ENCODE measurements at places on chromosomes 13 and 19. TPM values are rescaled to one million over a fixed set of nuclear protein-coding genes. Genes with fewer than 3 reads are reported as not detected.
A peak's percentile ranks its signal among the peaks of the same experiment; 100 is the strongest.

TNNT1 gene
- 25.1 TPM for total RNA-seq

TMEM150B gene
- total RNA-seq = not detected

GRCh38 chr13:33875618-33876401 is 57.9 kb downstream of the RFC3 start:
- DNase-seq = no peak

- DNase-seq = no peak
Observed at GRCh38 chr13:74032325-74032724, 101.9 kb downstream of the KLF12 start.

DNA sequence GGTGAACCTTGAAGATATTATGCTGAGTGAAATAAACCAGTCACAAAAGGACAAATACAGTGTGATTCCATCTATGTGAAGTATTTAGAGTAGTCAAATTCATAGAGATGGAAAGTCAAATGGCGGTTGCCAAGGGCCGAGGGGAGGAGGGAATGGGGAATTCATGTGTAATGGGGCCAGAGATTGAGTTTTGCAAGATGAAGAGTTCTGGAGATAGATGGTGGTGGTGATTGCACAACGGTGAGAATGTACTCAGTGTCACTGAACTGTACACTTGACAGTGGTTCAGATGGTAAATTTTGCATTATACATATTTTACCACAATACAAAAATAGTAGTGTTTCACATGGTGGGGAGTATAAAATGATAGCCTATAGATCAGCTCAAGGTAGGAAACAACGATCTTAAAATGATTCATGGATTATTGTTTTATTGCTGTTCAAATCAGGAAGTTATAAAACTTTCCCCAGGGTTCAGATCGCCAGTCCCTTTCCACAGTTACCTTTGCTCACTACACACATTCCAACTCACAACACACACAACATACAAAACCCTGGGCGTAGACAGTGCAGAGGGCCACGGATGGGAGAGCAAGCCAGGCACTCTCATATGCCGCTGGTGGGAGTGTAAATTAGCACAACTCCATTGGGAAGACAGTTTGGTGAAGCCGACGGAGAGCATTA is 219.9 kb downstream of the ZIC5 start:
- no peak for DNase-seq

- DNase-seq = peak; percentile 31
Observed at GRCh38 chr13:76885203-76886004, 801 bp downstream of the KCTD12 start.

DNA sequence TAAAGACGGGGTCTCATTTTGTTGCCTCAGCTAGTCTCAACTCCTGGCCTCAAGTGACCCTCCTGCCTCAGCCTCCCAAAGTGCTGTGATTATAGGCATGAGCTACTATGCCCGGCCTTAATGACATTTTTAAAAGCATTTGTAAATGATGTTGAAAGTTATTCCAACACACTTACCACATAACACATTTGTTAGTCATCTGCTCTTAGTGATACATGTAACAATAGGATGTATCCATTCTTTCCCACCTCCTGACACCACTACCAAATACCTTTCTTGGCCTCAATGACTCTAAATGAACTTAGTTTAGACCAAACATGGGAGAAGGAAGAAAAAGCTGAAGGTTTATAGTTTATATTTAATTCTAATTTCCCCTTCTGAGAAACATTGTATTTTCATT is 59.8 kb upstream of the MEDAG start:
- no peak for DNase-seq

DNA sequence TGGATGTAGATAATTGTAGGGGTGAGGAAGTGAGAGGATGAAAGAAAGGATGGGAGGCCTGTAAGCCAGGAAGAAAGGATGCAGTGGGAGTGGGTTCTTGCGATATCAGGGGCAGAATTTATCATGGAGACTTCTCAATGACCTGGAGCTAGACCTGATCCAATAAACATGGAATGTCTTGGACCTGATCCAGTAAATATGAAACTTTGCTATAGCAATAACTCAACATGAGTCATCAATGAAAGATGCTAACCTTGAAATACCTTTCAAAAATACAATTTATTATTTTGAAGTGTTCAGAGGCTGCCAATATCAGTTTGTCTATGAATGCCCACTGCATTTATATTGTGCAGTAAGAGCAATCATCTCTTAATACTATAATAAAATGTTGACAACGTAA is 279.5 kb downstream of the POU4F1 start:
- no peak for DNase-seq

DNA sequence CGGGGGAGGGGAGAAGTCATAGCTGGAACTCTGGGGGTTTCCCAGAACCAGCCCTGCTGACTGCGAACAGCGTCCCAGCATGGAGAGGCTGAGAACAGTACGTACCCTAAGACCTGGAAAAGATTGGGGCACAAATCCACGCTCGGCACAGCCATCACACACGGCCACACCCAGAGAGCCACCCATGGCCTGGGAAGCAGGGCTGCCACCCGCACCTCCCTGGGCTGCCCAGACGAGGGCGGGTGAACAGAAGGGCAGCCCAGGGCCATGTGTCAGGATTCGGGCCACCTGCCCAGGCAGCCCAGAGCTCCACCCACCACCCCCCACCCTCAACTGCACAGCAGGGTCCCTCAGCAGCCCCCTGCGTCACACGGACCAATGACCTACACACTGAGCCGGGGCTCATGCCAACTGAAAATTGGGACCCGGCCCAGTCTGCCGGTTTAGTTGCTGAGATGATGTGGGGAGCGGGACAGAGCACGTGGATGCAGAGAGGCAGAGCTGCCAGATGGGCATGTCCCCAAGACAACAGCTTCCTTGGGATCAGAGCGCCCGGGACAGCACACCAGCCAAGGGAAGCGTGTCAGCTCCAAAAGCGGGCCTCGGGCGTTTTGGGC is 8.5 kb downstream of the UBXN6 start:
- DNase-seq = no peak

GRCh38 chr19:41769608-41770007 is 14.3 kb downstream of the CEACAM6 start:
- no peak for DNase-seq

- peak; percentile 50 for DNase-seq
Observed at GRCh38 chr19:35495107-35496064, 5.1 kb upstream of the KRTDAP start.

EFNA2 gene
- total RNA-seq = not detected

LILRB1 gene
- total RNA-seq = not detected

SLC46A3 gene
- total RNA-seq = 5.0 TPM

DNA sequence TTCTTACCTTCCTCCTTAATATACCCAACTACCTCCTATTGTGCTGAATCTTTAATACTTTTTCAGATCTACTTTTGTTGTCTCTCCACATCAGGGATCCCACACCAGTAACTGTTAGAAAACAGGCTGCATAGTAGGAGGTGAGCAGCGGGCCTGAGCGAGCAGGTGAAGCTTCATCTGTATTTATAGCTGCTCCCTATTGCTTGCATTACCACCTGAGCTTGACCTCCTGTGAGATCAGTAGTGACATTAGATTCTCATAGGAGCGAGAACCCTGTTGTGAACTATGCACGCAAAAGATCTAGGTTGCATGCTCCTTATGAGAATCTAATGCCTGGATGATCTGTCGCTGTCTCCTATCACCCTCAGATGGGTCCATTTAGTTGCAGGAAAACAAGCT is 279.8 kb downstream of the DIAPH3 start:
- no peak for DNase-seq

DNA sequence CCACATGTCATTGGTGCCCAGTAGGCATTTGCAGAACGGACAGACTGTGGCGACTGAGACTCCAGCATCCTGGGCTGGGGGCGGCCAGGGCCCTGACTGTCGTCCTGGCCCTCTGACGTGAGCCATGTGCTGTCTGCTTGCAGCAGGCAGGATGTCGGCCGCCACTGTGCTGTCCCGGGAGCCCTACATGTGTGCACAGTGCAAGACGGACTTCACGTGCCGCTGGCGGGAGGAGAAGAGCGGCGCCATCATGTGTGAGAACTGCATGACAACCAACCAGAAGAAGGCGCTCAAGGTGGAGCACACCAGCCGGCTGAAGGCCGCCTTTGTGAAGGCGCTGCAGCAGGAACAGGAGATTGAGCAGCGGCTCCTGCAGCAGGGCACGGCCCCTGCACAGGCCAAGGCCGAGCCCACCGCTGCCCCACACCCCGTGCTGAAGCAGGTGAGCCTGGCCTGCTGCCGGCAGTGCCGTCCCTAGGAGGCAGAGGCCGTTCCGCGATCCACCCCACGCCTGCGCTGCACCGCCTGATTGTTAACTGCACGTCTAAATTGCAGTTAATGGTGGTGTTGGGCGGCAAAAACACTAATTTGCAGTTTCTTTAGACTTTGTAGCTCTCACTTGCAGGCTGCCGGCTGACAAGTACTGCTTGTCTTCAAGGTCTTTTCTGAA is 14.2 kb downstream of the TSSK6 start:
- no peak for DNase-seq

CD70 gene
- total RNA-seq = 144 TPM

DNA sequence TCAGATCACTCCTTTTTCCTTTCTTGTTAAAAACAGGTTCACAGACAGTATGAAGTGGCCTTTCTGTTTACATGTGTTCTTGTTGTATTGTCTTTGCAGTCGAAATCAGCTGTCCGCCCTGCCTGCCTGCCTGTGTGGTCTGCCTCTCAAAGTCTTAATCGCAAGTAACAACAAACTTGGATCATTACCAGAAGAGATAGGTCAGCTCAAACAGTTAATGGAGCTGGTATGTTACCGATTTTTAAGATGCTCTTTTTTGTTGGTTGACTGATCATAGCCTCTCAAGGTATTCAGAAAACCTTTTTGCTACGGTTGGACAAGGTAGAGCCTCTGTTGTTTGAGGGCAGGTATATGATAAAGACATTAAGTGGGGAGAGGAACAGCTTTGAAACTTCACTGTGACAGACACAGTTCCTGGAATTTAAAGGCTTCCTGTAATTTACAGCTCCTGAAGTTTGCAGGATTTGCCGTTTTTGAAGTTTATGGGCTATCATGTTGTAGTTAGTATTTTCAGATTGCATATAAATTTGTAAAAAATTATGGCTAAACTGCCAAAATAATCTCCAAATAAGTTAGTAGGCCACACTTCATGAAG is 116.1 kb downstream of the LRCH1 start:
- no peak for DNase-seq

GRCh38 chr19:13215572-13216380 is 65.6 kb downstream of the IER2 start:
- no peak for DNase-seq

DNA sequence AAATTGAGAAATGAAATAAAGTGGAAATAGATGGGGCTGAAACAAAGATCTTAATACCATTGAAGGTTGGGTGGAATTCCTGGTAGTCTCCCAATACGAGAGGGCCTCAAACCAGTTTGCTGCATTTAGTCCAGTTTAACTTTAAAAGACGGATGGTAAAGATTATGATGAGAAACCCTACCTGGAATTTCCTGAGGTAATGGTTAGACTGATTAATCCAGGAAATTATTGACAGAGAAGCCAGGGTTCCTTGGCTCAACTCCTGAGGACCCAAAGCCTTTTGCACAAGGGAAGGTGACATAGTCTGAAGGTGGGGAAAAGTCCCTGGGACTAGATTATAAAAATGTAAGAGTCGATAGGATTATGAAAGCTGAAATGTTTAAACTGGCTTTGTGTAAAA is 133.2 kb upstream of the SLITRK5 start:
- DNase-seq = no peak

DNA sequence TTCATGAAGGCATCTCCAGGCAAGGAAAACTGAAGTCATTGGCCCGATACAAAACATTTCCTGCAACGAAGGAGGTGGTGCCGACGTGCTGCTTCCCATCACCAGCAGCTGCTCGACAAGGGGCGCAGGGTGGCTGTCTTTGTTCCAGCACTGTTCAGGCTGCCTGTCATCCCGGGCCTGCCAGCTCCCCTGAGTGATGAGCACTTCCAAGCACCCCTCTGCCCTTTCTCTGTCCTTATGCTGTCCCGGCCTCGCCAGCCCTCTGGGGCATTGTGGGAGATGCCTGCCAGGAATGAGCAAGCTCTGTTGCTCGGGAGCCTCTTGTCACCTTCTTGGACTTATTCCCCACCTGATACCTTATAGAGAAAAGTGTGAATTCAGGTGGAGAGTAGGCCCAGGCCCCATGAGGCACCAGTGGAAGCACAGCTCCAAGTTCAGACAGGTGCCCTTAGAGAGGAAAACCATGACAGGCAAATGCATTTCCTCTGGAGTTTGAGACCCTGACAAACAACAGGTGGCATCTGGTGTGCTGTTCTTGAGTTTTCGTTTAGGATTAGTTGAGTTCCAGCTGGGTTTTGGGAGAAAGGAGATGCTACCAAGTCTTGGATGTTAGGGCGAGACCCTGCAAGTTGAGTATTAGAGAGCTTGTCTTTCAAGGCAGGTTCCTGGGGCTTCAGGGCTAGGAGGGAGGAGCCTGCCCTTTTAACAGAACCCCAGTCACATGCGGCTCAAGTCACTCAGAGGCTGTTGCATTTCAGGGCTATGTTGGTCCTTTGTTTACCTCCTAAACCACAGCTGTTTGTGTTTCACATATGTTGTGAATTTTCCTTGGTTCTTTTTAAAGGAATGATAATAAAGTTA is 21.4 kb downstream of the BBC3 start:
- no peak for DNase-seq

CGB5 gene
- not detected for total RNA-seq

- no peak for DNase-seq
Observed at GRCh38 chr13:100789025-100789424, 114.4 kb upstream of the TMTC4 start.

- DNase-seq = no peak
Observed at GRCh38 chr13:48318377-48318811, 14.8 kb downstream of the RB1 start.

- DNase-seq = no peak
Observed at GRCh38 chr19:18126097-18126496, 26.9 kb upstream of the PIK3R2 start.

RNF113B gene
- not detected for total RNA-seq

PPP6R1 gene
- total RNA-seq = 32.6 TPM

FPR3 gene
- total RNA-seq = not detected

MTUS2 gene
- total RNA-seq = not detected

GRCh38 chr19:49073514-49074378 is 1.2 kb upstream of the KCNA7 start:
- DNase-seq = no peak

All from NCI-H460 (cell line).